ENCODE measurements at places on chromosomes 4 and X.
A peak's percentile ranks its signal among the peaks of the same experiment; 100 is the strongest.

- no peak for DNase-seq
These were observed 141.8 kb upstream of the NALF2 start for GRCh38 chrX:69362354-69362753.

DNA sequence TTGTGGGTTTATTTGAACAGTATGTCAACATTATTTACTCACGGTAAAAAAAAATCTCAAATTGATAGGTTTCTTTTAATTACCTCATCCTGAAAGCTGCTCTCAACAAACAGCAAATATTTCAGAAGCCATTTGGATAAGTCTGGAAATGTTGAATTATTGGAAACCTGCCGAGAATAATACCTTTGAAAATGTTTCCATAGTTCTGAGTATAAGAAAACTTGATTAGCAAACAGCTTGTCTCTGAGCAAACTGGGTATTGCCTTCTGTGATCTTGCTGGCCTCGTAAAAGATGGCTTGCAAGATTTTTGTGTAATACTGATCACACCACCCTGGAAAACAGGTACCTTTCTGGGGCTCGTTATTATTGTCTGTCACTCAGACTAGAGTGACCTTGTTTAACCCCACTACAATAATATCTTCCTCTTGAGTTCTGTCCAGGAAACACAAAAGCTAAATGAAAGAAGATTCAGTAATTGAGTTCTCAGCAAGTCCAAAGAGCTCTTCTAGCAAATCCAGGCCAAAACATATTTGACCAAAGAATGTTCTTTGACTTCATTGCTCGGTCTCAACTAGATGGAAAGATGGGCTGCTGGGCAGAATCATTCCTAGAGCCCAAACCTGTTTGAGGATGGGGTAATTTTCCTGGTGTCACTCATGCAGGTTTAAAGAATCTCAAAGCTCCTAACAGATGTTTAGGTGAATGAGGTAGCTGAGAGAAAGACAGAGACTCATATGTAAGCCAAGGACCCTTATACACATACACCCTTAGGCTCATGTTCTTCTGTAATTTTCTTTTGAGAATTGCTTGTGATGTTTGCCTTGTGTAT, 255.6 kb upstream of the JADE1 start:
- DNase-seq, result no peak

GRCh38 chr4:83626245-83626836, 90.4 kb downstream of the GPAT3 start:
- no peak for DNase-seq

DNA sequence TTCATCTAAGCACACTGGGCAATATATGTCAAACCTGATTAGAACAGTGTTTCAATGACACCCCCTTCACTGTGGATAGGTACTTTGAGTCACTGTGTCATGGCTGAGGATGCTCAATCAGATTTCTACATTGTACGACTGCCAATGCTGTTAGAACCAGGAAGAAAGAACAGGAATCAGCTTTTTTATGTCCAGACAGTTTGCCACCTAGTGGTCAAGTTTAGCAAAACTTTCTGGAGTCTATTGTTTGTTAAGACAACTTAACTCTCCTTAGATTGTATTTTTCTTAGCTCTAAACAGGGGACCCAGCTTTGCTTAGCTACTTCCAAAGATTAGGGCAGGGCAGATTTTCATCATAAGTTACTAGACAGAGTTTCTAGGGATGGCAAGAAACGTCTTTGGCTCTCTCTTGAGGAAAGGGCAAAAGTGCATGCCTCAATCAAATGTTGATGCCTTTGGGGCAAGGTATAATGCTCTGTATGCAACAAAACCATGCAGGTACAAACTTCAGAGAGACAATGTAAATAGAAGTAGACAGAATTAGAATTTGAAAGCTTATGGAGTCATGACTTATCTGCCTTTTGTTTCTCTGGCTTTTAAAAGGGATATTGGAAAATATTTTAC, 40.5 kb upstream of the BMP3 start:
- DNase-seq, result peak; percentile 13

- DNase-seq, result no peak
These were observed 22.7 kb downstream of the ARMCX4 start for GRCh38 chrX:101507986-101508385.

DNA sequence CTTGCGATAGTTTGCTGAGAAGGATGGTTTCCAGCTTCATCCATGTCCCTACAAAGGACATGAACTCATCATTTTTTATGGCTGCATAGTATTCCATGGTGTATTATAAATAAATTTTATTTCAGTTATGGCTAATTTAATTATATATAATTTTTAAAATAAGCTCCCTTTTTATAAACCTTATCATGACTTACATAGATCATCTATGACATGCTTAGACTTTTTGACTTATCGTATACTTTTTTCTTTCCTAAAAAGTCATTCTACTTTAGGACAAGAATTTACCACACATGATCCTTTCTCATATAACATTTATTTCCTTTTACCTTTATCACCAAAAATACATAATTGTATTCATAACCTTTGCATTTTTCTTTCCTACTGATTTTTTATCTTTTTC, 376.5 kb downstream of the CCSER1 start:
- no peak for DNase-seq

DNA sequence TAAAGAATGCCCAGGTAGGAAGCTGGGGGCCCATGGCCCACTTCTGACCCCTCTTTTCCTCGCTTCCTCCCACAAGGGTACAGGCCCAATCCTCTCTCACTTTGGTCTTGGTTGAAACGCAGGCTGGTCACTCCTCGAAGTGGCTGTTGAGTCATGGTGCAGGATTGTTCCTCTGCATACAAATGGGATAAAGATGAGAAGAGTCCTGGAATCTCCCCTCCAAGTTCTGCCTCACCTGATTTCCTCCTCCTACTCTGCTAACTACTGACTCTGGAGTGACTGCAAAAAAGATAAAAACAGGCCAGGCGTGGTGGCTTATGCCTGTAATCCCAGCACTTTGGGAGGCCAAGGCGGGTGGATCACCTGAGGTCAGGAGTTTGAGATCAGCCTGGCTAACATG, 1.7 kb downstream of the WDR45 start:
- no peak for DNase-seq

GRCh38 chr4:26938516-26938915, 77.9 kb downstream of the STIM2 start:
- no peak for DNase-seq

GRCh38 chr4:113499696-113500095, 261.8 kb downstream of the CAMK2D start:
- no peak for DNase-seq

DNA sequence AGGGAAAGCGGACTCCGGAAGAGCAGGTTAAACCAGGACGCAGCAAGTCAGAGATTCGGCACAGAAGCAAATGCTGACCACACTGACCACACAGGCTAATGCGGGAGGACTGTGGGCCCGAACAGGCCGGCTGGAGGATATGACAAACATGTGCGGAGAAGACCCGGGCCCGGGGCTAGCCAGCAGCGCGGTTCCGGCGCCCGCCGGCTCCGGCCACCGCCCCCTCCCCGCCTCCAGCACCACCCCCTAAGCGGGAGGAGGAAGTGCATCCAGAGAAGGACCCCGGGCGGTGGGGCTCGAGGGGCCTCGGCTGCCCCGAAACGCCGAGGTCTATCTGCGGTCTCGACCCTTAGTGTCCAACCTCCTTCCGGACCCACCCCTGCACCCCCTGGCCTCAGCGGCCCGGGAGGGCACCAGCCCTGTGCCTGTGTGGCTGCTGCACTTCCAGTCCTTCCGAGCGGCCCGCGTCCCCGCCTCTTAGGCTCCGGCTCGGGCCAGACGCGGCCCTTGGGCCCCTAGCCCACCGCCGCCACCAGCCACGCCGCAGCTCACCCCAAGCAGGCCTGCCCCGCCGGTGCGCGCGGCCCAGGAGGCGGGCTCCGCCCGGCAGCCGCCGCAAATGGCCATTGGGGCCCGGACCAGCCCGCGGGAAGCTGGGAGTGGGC, 2.1 kb downstream of the ELOVL6 start:
- peak; percentile 49 for DNase-seq

DNA sequence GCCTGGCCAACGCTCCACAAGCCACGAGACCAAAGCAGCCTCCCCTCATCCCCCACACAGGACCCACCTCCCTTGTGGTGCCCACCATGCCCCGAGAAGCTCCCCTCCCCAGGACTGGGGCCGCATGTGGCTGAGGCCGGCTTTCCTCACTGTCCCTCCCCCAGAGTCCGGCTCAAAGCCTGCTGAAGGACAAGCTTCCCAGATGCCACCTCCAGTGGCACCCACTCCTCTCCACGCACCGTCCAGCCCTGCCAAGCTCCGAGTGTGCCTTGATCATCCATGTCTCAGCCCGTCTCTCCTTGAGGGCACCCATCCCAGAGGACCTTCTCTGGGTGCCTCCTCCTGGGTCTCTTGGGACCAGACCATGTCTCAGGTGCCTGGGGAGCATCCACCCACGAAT, 58.8 kb upstream of the MXD4 start:
- no peak for DNase-seq

DNA sequence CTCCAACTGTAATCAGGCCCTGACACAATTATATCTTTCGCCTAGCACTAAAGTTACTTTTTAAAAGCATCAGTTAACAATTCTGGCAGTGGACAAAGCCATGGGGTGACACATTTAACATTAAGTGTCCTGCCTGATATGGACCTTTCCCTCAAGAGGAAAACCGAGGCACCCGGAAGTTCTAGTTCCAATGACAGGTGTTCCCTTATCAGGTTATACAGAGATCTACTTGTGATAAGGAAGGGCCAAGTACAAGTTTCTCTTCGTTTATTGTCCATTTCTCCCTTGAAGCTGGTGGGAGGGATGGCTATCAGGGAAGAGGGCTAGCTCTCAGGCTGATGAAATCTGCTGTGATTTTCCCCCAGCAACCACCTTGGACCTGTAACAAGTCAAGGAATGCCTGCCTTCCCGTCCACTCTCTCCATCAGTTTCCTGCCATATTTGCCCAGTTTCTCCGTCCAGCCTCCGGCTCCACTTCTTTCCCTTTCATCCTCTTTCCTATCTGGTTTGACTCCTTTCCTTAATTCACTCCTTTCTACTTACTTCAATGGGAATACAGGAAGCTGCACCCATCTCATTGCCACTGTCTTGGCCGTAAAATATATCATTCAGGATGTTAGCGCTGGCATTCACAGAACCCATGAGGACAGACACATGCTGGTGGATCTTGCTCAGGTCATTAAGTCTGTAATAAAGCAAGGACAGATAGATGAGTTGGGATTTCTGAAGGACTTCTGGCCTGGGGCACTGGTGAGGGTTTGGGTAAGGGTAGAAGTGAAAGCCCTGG, 95.0 kb downstream of the DGKK start:
- DNase-seq, result no peak

GRCh38 chrX:111561851-111562250, 50.4 kb downstream of the SERTM2 start:
- no peak for DNase-seq

GRCh38 chr4:89723096-89723495, 113.9 kb downstream of the SNCA start:
- DNase-seq, result no peak

DNA sequence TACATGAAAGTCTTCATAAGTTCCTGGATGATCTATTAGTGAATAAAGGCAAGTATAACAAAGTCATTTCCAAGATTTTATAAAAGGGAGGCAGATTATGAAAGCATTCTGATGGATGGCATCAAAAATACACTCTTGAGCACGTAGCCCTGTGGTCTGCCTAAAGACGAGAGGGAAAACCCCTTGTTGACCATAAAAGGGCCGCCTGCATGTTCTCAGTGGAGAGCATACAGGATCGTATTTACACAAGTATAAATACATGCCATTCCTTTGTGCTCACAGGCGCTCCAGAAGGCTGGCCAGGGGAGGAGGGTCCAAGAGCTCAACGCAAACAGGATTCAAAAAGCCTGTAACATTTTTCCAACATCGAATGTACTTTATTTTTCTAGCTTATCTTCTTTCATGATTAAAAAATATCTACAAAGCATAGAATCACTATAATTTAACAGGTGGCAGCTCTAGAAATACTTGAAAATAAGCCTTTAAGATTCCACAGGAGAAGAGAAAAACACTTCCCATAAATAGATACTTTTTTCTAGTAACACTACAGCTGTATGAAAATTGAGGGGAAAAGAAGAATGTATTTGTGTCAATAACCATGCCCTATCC, 29.6 kb downstream of the PDGFC start:
- DNase-seq, result no peak

DNA sequence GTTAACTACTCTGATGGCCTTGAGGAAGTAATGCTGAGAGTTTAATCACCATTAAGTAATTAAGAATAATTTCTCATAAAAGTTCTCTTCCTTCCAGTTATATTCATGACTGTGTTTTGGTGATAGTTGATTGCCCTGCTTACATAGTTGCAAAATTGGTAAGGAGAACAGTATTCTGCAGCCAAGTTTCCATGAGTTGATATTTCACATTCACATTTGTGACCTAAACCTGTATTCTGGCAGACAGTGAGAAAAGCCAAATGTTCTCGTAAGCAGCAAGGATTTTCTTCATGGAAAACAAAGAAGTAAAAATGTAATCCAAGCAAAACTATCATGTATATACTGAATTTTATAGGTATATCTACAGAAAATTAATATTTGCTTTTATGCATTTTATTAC, 187.8 kb upstream of the NUDT6 start:
- no peak for DNase-seq

- DNase-seq, result no peak
These were observed 148.0 kb downstream of the GRID2 start for GRCh38 chr4:92451782-92452181.

DNA sequence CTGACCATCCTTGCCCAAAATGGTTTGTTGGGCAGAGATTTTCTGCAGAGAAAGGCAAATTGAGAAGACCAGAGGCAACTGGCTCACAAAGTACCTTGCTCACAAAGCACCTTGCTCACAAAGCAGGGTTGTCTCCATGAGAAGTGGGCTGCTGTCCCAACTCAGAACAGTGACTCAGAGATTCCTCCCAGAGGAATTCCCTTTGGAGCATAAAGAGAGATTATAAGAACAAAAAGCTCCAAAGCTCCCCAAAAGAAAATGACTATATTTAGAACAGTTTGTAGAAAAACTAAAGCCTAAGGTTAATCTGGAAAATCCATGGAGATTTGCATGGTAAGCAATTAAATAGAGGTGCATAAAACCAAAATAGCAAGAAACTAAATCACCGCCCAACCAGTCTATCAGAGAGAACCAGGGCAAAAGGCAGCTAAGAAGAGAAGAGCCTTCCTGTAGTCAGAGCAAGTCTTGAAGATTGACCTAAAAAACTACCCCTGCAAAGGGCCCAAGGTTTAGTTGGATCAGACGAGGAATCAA, 731.4 kb downstream of the FAT4 start:
- no peak for DNase-seq

GRCh38 chr4:70306076-70306475, 28.7 kb upstream of the CABS1 start:
- DNase-seq, result no peak

DNA sequence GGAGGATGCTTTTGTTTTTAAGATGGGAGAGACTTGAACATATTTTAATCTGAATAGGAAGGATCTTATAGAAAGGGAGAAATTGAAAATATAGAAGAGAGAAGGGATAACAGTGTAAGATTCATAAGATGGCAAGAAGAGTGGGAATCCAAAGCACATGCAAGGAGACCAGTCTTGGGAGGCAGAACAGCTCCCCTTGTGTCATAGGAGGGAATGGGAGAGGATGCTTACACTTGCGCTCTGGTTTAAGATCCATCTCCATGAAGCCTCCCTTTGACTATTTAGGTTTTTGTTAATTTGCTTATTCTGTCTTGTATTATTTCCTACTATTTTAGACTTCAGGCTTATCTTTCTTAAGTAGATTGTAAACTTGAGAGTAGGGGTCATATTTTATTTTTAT, 42.7 kb downstream of the KIF4A start:
- no peak for DNase-seq
